ENCODE measurements at places on chromosomes 16 and 17.

GRCh38 chr17:3740611-3741073, 16.9 kb downstream of the HASPIN start:
- DNase-seq, result peak; percentile 84

DNA sequence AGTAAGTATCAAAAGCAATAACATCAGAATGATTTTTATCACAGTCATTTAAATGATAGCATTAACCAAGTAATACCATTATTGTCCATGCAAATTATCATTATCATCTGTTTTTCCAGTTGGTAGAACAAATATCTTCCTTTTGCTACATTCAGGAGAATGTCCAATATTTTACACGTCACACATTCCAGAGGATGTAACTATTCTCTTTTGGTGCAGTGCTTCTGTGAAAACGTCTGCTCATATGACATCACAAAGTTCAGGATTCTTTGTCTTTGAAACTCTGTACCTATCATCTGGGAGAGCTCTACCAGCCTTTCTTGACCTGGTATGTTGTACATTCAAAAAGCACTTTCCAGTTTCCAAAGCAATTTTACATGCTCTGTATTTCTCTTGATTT, 40.2 kb upstream of the PITPNM3 start:
- no peak for DNase-seq

DNA sequence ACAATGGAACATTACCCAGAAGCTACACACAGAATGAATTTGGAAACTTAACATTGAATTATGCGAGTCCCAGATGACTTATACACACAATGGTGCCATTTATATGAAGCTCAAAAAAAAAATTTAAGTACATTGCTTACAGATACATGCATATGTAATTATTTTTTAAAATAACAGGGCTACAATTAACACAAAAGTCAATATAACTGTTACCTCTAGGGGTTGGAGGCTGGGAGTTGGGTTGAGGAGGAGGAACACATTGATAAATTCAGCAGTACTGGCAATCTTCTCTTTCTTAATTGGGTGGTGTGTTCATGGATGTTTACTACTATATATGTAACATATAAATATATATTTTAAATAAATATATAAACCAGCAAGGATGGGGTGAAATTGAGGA, 1.1 kb downstream of the ZNF23 start:
- no peak for DNase-seq

DNA sequence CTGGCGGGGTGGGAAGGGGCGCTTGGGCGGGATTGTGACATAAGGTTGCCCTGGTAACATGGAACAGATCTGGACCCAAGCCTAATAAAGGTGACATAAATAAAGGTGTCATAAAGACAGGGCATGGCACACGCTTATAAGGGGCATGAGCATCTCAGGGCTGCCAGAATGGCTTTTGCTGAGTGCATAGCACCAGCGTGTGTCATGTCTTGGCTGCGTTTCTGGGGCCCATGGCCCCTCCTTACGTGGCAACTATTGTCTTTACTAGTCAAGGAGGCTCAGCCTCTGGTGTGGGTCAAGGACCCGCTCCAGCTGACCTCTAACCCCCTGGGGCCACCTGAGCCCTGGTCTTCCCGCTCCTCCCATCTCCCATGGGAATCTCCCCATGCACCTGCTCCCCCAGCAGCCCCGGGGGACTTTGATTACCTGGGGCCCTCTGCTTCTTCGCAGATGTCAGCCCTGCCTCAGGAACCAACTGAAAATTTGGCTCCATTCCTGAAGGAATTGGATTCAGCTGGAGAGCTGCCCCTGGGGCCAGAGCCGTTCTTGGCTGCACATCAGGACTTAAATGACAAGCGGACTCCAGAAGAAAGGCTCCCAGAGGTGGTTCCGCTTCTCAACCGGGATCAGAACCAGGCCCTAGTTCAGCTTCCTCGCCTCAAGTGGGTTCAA, 13.9 kb downstream of the LRRC37B start:
- no peak for DNase-seq

DNA sequence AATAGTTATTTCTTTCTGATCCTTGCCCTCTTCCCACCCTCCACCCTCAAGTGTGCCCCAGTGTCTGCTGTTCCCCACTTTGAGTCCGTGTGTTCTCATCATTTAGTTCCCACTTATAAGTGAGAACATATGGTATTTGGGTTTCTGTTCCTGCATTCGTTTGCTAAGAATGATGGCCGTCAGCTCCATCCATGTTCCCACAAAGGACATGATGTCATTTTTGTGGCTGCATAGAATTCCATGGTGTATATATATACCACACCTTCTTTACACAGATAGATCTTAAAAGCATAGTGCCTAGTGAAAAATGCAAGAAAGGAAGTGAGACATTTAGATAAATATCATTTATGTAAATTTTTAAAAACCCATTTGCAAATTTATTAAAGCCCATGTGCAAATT, 33.1 kb downstream of the HS3ST2 start:
- DNase-seq, result no peak

- DNase-seq, result no peak
Observed at GRCh38 chr17:9389111-9389527, 186.5 kb downstream of the STX8 start.
